ENCODE measurements at places on chromosomes 11 and 22.
A peak's percentile ranks its signal among the peaks of the same experiment; 100 is the strongest.

DNA sequence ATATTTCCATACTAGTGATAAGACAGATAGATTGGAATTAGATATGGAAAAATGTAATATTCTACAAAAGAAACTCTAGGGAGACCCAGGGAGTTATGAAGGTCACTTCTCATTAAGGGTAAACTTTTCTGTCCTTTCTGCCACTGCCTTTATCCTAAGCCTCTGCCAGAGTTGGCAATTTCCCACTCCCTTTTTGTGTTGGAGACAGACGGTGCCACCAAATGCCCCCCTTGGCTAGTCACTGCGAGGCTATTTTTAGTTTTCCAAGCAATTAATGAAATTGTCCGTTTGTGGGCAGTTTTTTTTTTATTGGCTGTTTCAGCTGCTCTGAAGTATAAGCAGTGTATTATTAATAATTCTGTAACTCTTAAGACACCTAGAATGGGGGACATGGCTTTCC is 67.6 kb upstream of the TENM4 start:
- no peak for DNase-seq

DNA sequence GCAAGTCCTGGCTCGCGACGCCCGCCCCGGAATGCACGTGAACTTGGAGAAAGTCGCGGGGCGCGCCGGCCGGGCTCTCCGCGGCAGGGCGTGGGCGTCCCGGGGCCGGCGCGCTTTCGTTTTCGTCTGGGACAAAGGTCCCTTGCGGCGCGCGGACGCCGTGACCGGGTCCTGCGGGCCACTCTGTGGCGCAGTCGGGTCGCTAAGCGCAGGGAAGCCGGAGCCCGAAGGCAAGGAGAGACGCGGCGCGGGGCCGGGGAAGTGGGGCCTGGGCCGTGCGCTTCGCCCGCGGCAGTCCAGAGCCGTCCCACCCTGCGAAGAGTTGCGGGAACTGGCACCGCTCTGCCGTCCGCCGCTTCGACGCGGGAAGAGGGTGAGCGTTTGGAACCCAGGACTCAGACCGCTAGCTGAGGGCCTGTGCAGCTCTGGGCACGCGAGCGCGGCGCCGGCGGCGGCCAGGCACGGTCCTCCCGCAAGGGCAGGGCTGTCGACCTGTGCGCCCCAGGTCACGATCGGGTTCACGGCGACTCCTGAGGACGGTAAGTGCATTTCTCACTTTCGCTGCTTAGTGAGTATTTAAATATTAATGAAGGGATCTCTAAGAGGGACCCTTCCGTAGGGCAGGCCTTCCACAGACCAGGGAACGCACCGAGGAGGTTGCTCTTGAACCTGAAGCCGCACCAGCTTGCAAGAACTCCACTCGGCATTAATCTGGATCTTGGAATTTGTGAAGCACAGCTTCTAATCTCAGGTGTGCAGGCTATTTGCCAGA is 78.0 kb upstream of the PPARA start:
- peak; percentile 46 for DNase-seq

DNA sequence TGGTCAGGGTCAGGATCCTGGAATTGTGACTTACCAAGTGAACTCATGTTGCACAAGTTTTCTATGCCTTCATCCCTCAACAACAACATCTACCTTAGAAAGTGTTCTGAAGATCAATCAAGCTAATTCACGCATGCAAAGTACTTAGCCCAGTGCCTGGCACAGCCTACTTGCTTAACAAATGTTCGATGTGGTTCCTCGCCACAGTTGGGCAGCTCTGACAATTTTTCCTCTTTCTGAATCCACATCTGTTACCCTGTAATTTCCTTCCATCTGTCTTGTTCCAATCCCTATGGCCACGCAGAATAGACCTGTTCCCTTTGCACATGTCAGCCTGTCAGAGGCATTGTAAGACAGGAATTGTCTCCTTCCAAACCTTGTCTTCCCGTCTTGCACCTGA is 1415.2 kb downstream of the TBC1D22A start:
- no peak for DNase-seq

GRCh38 chr11:47572715-47573255 is 6.0 kb downstream of the KBTBD4 start:
- DNase-seq, result peak; percentile 75

DNA sequence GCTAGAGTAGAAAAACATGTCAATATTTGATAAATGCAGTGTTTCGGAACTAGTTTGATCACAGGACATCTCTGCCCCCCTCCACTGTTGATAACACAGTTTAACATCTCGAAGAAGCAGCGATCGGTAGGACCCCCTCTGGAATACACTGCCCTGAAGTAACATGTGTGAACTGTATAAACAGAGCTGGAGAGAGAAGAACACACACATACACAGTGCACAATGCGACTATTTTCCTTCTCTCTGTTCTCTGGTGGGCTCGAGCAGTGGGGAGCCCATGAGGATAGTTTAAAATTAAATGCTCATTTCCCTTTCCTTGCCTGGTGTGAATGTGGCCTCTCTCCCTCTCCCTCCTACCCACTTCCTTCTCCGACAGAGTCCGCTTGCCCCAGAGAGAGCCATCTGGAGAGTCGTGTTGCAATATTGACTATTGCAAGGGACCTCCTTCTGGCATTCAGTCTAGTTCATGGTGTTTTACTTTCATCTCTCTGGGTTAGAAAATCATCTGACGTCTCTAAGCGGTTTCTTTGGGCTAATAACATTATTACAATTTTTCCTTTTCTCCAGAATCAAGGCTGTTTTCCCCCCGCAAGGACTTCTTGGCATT is 51.6 kb upstream of the BARX2 start:
- DNase-seq, result no peak

- DNase-seq, result no peak
Measured at GRCh38 chr22:49046000-49046545, 781.6 kb downstream of the BRD1 start.

DNA sequence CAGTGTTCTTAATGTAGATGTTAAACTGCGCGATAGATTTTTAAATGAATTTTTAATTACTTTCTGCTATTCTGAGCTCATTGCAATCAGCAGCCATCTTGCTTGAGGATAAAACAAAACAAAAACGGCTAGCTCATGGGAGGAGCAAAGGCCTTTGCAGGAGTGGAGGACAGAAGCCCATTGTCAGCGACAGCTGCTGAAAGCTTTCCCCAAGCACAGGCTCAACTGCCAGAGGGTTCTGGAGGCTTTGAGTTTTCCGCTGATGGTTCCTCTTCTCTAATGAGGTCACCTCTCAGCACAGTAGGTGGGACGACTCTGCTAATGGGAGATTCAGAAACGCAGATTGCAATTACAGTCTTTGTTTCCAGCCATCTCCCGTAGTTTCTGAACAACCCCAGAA is 167.1 kb upstream of the TTC12 start:
- no peak for DNase-seq

- no peak for DNase-seq
Measured at GRCh38 chr11:111604392-111605009, 2.3 kb downstream of the SIK2 start.

GRCh38 chr11:76786441-76787014 is 3.4 kb downstream of the TSKU start:
- no peak for DNase-seq

DNA sequence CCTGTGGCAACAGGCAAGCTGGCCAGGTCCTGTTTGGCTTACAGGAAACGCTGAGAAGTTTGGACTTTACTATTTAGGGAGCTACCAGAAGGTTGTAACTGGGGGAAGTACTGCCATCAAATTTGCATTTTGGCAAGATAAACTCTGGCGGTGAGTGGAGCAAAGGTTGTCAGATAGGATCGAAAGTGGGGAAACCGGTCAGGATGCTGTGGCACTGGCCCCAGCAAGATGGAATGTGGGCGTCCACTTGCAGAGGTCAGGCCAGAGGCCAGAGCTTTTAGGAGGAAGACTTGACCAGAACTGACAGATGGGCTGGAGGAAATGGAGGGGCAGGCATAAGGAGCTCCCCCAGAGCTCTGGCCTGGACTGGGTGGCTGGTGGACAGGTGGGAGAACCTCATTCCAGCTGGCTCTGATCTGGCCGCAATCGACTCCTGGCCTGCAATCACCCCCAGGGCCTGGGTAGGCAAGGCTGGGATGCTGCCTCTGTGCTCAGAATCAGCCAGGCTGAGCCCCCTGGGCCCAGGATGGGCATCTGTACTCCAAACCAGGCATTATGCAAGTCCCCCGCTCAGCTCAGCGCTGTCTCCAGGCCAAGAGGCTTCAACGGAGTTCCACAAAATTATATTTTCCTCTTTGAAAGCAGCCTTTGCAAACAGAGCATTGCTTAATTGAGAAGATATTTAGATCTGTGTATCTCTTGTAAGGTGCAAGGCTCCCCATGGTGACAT is 178.3 kb upstream of the NECTIN1 start:
- peak; percentile 76 for DNase-seq

DNA sequence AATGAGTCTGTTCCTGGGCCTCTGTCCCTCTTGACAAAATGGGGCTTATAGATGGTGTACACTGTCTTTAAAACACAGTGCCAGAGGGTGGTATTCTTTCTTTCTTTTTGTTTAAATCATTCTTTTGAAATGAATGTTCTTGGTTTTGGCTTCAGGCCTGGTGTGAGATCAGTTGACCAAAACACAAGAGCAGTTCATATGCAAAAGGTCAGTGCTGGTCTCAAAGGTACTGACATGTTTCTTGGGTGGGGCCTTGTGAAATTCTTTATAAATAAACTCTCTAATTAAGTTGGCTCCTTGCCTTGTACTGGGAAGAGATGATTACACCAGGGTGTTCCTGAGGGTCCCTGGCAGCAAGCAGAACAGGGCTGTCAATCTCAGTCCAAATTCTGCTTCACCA is 110.0 kb downstream of the FBXO7 start:
- no peak for DNase-seq

GRCh38 chr22:35656284-35656752 is 8.1 kb downstream of the APOL6 start:
- DNase-seq, result peak; percentile 20

DNA sequence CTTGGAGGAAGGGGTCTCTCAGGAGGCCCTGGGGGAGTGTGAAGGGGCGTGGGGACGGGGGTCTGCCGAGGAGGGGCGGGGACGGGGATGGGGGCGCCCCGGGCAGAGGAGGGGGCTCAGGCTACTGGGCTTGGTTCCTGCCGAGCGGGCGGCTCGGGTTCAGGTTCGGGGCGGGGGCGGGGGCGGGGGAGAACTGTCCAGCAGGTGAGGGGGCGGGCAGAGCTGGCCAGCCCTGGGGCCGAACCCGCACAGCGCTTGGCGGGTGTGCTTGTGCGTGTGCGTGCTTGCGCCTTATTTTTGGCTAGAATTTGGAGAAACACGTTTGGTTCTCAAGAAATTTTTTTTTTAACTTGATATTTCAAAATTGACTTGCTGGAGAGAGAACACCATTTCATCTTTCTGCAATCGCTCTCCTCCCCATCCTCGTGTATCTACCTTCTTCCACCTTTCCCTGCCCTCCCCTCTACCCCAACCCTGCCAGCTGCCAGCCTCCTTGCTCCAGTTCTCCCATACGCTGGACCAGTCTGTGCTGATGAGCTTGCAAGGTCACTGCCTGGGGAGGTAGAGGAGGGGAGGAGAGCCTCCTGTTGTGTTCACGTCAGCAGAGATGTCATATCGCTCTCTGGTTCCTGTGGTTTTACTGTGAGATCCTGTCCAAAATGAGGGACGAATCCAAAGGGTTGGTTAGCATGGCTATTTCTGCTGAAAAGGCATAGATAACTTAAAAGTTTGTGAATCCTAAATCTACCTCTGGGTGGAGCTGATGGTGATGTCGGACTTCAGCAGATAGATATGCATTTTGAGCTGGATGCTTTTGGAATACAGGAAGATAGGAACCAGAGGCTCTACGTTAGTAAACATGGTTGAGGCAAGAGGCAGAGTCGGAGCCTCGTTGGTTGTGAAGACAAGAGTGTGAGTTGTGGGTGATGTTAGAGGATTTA is 668 bp downstream of the MADD start:
- peak; percentile 43 for DNase-seq

GRCh38 chr11:33530815-33531214 is 169.8 kb downstream of the C11orf91 start:
- DNase-seq, result no peak

- no peak for DNase-seq
Measured at GRCh38 chr11:16862726-16863125, 124.3 kb downstream of the C11orf58 start.

GRCh38 chr11:69892237-69892985 is 73.2 kb upstream of the FGF3 start:
- peak; percentile 76 for DNase-seq

GRCh38 chr11:103794262-103794661 is 242.2 kb upstream of the DDI1 start:
- DNase-seq, result no peak

GRCh38 chr11:20444535-20444934 is 57.0 kb downstream of the PRMT3 start:
- DNase-seq, result no peak

DNA sequence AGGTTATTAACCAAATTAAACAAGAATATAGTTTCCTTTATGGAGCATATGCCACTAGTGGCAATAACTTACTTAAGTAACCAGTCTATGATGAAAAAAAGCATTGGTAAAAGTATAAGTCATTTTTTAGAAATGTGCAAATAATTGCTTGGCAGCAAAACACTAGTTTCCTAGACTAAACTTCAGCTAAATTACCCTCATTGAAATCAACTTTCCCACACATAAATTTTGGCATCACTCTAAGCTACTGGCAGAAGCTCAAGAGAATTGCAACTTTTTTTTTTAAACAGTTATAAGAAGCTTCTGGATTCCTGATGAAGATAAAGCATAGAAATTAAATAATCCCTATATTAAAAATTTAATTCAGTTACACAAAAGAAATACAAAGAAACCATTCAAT is 12.5 kb downstream of the CCDC34 start:
- no peak for DNase-seq

GRCh38 chr22:25078591-25078990 is 121.1 kb upstream of the CRYBB3 start:
- no peak for DNase-seq

DNA sequence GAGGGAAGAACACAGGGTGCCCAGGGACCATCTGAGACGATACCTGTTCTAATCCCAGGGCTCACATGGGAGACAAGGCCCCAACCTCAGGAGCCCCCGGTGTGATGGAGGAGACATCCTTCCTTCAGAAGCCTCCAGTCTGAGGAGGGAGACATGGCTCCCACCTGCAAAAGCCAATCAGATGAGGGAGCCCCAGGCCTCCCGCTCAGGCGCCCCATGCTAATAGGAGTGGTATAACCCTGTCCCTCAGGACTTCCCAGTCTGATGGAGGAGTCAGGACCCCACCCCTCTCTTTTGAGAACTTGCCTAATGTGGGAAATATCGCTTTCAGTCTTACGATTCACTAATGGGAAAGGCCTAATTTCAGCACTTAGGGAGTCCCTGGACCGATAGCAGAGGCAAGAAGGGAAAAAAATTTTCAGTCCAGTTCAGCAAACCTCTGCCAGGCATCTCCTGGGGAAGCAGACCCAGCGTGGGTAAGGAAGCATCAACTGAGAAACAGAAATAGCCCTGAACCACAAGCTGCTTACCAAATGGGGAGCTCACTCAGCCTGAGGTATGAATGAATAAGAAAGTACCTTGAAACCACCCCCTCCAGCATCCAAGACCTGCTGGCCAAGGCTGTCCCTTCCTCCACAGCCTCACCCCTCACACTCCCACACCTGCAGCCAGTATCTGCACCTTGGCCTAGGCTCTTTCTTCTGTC is 5.9 kb downstream of the ARRB1 start:
- DNase-seq, result no peak

GRCh38 chr11:117316197-117316961 is at the start of gene BACE1:
Gene BACE1 (minus strand): TSS chr11:117316256. CDS start chr11:117315795, 461 bp downstream.
- peak; percentile 96 for DNase-seq

GRCh38 chr11:27201454-27202302 is 161.1 kb downstream of the BBOX1 start:
- peak; percentile 91 for DNase-seq
